ENCODE measurements at places on chromosomes 1 and 21.
A peak's percentile ranks its signal among the peaks of the same experiment; 100 is the strongest.

GRCh38 chr1:172545396-172546004, 12.6 kb downstream of the SUCO start:
- DNase-seq = no peak

- no peak for DNase-seq
Observed at GRCh38 chr1:18789246-18789645, 70.2 kb downstream of the TAS1R2 start.

DNA sequence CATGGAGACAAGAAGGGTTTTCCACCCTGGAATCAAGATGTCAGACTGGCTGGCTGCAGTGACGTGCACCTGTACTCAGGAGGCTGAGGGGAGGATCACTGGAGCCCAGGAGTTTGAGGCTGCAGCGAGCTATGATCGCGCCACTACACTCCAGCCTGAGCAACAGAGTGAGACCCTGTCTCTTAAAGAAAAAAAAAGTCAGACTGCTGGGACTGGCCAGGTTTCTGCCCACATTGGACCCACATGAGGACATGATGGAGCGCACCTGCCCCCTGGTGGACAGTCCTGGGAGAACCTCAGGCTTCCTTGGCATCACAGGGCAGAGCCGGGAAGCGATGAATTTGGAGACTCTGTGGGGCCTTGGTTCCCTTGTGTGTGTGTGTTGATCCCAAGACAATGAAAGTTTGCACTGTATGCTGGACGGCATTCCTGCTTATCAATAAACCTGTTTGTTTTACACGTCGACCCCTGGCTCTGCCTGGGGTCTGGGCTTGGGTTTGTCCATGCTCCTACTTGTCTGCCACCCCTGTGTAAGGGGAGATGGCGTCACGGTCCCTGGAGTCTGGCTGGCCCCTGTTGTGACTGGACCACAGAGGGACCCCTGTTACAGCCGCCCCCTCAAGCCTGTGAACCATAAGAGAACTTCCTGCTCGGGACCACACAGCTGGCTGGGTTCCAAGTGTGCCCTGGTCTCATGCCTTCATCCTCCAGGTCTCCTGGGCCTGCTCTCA, 20.9 kb upstream of the VPS13D start:
- DNase-seq = peak; percentile 94

DNA sequence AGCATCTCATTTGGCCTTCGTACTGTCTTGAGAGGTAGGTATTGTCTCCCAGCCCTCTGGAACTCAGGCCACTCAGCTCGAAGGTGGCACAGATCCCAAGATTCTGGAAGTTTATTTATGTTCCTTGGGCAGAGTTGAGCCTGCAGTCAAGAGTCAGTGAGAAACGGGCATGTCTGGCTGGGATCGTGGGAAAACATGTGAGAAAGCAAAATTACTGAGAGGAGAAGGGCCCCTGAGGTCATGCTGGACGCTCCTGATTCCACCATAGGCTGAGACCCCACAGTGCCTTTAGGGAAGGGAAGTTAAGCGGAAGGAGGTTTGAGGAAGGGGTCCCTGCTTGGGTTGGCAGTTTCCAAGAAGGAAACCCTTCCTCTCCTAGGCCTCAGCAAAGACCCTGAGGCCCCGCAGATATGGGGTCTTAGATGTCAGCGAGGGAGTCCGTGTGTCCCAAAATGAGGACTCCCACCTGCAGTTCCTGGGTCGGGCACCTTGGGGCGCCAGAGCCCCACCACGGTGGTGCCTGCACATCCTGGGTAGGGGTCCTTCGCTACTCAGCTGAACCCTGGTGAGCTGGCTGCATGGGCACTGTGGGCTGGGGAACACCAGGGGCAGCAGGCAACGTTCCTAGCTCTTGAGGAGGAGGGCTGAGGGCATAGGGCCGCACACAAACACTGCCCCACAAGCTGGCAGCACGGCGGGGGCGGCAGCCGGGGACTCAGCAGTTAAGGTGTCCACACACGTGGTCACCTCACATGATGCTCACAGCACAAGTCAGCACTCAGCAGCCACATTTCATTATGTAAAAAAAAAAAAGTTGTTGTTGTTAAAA, 12.3 kb upstream of the SEMA4A start:
- peak; percentile 93 for DNase-seq

DNA sequence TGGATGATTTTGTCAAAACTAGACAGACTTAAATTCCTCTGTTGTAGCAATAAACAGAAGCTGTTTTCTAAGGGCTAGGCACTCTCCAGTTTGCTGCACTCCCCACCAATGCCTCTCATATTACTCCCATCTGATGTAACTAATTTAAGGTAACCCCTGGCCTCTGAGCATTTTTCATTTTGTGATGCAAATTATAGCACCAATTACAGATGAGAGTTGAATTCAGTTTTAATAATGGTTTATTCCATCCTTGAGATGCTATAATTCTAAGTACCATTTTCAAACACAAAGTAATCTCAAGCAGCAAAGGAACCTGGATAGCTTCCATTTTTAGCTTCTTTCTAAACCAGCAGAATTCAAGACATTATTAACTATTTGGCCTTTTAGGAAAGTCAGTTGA, 280.4 kb upstream of the DAB1 start:
- DNase-seq = no peak

- DNase-seq = no peak
Observed at GRCh38 chr1:71582673-71583072, 501.8 kb upstream of the ZRANB2 start.

DNA sequence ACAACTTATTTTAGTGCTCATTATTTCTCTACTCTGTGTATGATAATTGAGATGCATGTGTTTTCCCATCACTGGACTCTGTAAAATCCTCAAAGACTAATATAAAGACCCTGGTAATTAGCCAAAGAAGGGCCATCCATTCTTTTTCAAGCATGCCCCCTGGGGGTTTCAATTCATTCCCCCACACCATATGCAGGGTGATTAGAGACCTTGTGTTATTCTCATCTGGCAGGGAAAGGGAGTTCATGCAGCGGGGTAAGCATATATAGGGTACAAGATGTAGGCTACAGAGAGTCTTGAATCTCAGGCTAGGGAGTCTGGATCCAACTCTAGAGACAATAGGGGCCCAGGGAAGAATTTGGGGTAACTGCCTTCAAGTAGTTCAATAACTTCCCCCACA, 166.5 kb downstream of the TNR start:
- DNase-seq = peak; percentile 17

Measured in GM23338 (cell line).